ENCODE measurements at places on chromosomes 4 and X. TPM values are rescaled to one million over a fixed set of nuclear protein-coding genes. Genes with fewer than 3 reads are reported as not detected.

DNA sequence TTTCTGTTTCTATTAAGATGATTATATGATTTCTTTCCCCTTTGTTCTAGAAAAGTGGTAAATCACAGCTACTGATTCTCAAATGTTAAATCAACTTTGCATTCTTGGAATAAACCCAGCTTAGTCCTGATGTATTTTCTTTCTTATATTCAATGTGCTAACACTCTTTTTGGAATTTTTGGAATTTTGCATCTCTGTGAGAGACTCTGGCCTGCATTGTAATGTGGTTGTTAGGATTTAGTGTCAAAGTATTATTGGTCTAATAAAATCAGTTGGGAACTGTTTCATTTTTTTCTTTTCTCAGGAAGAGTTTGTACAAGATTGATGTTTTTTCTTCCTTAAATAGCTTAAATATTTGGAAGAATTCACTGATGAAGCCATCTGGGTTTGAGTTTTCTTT lies 109.6 kb downstream of the KIT start:
- DNase-seq: no peak
- no peaks in the 10 kb centered on the region for H3K36me3 ChIP-seq
- no peak overlapping the region for H3K27ac ChIP-seq
- no peak overlapping the region for H3K4me3 ChIP-seq
- H3K27me3 ChIP-seq: no peaks in the 10 kb centered on the region
- H3K4me1 ChIP-seq: no peaks in the 10 kb centered on the region

GRCh38 chrX:117990438-117990837 lies 126.2 kb downstream of the KLHL13 start:
- no peak for DNase-seq
- H3K27me3 ChIP-seq: no peaks in the 10 kb centered on the region
- no peaks in the 10 kb centered on the region for H3K4me1 ChIP-seq
- no peak overlapping the region for H3K4me3 ChIP-seq
- H3K36me3 ChIP-seq: no peaks in the 10 kb centered on the region

- no peaks in the 10 kb centered on the region for H3K36me3 ChIP-seq
- H3K27me3 ChIP-seq: peaks cover 6% of the 10 kb centered on the region
- peaks cover 2% of the 10 kb centered on the region for H3K4me1 ChIP-seq
- peak; percentile 42 for DNase-seq
- H3K4me3 ChIP-seq: no peak overlapping the region
These were observed 94.2 kb downstream of the MAOA start for GRCh38 chrX:43750248-43750676.

Gene RASGEF1B
- 15.0 TPM for total RNA-seq

- no peak overlapping the region for H3K27ac ChIP-seq
- H3K27me3 ChIP-seq: no peaks in the 10 kb centered on the region
- DNase-seq: no peak
These were observed 1.2 kb upstream of the XK start for GRCh38 chrX:37684426-37684825.

- no peaks in the 10 kb centered on the region for H3K36me3 ChIP-seq
- no peak for DNase-seq
- H3K27me3 ChIP-seq: no peaks in the 10 kb centered on the region
- H3K4me3 ChIP-seq: no peak overlapping the region
These were observed 40.5 kb upstream of the NKX1-1 start for GRCh38 chr4:1446502-1447386.

- H3K4me1 ChIP-seq: no peaks in the 10 kb centered on the region
- no peak overlapping the region for H3K27ac ChIP-seq
- H3K36me3 ChIP-seq: no peaks in the 10 kb centered on the region
- H3K27me3 ChIP-seq: no peaks in the 10 kb centered on the region
- DNase-seq: no peak
These were observed 5.5 kb upstream of the TLR10 start for GRCh38 chr4:38788317-38788716.

Gene DIPK2B
- 25.2 TPM for total RNA-seq

GRCh38 chrX:126393284-126393683 lies 159.3 kb downstream of the DCAF12L1 start:
- no peak for DNase-seq
- no peaks in the 10 kb centered on the region for H3K36me3 ChIP-seq
- H3K4me1 ChIP-seq: no peaks in the 10 kb centered on the region
- H3K27me3 ChIP-seq: no peaks in the 10 kb centered on the region

Gene ADH6
- 10.2 TPM for total RNA-seq

DNA sequence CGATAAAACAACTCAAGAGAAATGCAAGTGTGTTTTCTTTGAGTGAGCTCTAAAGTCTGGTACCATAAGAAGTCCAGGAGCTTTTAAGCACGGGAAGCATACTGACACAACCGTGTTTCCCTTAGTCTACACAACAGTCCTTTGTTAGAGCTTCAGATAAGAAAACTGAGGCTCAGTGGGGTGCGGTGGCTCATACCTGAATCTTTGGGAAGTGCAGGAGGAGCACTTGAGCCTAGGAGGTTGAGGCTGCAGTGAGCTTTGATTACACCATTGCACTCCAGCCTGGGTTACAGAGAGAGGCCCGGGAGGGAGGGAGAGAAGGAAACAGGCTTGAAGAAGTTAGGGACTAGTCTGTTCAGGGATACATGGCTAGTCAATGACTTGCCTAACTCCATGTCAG lies 21.9 kb downstream of the LEF1 start:
- no peak overlapping the region for H3K27ac ChIP-seq
- no peak overlapping the region for H3K4me3 ChIP-seq
- DNase-seq: no peak
- no peaks in the 10 kb centered on the region for H3K4me1 ChIP-seq

GRCh38 chr4:128604840-128605239 lies 204.7 kb upstream of the JADE1 start:
- no peak overlapping the region for H3K27ac ChIP-seq
- DNase-seq: no peak
- no peaks in the 10 kb centered on the region for H3K27me3 ChIP-seq
- peaks cover 38% of the 10 kb centered on the region for H3K4me1 ChIP-seq
- H3K36me3 ChIP-seq: no peaks in the 10 kb centered on the region

- peak; percentile 13 for DNase-seq
- no peak overlapping the region for H3K27ac ChIP-seq
- no peaks in the 10 kb centered on the region for H3K36me3 ChIP-seq
- no peaks in the 10 kb centered on the region for H3K4me1 ChIP-seq
These were observed 117.3 kb downstream of the CPZ start for GRCh38 chr4:8709729-8710360.

- H3K4me1 ChIP-seq: no peaks in the 10 kb centered on the region
- H3K36me3 ChIP-seq: no peaks in the 10 kb centered on the region
- DNase-seq: no peak
- H3K27me3 ChIP-seq: no peaks in the 10 kb centered on the region
These were observed 98.8 kb upstream of the EGFL6 start for GRCh38 chrX:13470685-13470977.

DNA sequence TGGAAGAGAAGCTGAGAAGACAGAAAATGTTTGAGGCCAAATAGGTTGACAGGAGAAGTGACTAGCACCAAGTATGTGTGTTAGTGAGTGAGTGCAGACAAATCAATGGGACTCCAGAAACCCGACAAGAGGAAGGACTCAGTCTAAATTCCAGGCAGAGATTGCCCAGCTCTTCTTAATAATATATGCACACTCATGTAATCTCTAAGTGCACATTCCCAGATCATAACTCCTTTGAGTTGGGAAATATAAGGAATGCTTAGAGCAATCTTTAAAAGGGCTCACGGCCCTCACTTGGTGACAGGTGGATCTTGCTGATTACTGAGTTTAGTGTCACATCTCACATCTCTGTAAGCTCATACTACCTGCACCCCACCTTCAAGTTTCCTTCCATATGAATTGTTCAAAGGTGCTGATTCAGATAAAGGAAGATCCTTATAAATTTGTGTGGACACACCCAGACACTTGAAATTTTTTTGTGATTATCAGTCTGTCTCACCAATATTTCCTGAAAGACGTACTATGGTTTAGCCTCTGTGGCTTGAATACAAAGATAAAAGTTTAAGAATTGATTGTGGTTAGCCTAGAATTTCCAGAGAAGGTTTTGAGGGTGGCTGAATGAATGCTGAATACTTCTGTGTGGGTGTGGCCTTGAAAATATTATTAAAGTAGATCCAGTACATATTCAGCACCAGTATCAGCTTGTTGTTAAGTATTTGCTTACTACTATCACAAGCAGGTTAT lies 205.1 kb upstream of the UGT8 start:
- no peak overlapping the region for H3K4me3 ChIP-seq
- no peaks in the 10 kb centered on the region for H3K27me3 ChIP-seq
- no peak for DNase-seq
- no peaks in the 10 kb centered on the region for H3K4me1 ChIP-seq
- no peaks in the 10 kb centered on the region for H3K36me3 ChIP-seq

- no peak overlapping the region for H3K4me3 ChIP-seq
- peak; percentile 90 for DNase-seq
These were observed 27.3 kb upstream of the SORBS2 start for GRCh38 chr4:185839194-185839712.

DNA sequence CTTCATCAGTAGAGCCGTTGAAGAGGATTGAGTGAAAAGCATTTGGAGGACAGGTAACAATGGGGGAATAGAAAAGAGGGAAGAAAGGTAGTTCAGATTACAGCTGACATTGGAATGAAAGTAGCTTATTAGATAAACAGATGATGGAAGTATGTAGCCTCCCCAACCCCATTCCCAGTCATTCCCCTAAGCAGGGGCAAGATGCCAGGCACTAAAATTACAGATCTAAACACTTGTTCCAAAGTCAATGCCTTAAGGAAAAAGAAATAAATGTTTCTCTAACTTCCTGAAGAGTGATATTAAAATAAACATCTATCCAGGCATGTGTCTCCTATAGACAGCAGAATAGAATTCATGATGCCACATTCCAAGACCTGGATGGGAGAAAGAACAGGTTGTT lies 350.8 kb downstream of the PDGFC start:
- H3K27me3 ChIP-seq: no peaks in the 10 kb centered on the region
- H3K4me3 ChIP-seq: no peak overlapping the region
- no peak overlapping the region for H3K27ac ChIP-seq
- H3K4me1 ChIP-seq: no peaks in the 10 kb centered on the region

Gene GPAT3
- 11.4 TPM for total RNA-seq

Gene DOCK11
- 49.5 TPM for total RNA-seq

- no peak overlapping the region for H3K4me3 ChIP-seq
- H3K36me3 ChIP-seq: no peaks in the 10 kb centered on the region
- H3K27ac ChIP-seq: no peak overlapping the region
- H3K4me1 ChIP-seq: no peaks in the 10 kb centered on the region
- no peaks in the 10 kb centered on the region for H3K27me3 ChIP-seq
- DNase-seq: peak; percentile 82
These were observed 66.0 kb downstream of the TBL1X start for GRCh38 chrX:9530848-9531274.

- no peaks in the 10 kb centered on the region for H3K36me3 ChIP-seq
- no peaks in the 10 kb centered on the region for H3K4me1 ChIP-seq
- no peak overlapping the region for H3K27ac ChIP-seq
- H3K4me3 ChIP-seq: no peak overlapping the region
- no peak for DNase-seq
These were observed 1180.2 kb downstream of the FAM133A start for GRCh38 chrX:94854251-94854650.

GRCh38 chr4:121707344-121707743 lies 10.6 kb upstream of the ANXA5 start:
- DNase-seq: no peak
- H3K4me3 ChIP-seq: no peak overlapping the region
- no peak overlapping the region for H3K27ac ChIP-seq
- no peaks in the 10 kb centered on the region for H3K27me3 ChIP-seq
- H3K36me3 ChIP-seq: no peaks in the 10 kb centered on the region

DNA sequence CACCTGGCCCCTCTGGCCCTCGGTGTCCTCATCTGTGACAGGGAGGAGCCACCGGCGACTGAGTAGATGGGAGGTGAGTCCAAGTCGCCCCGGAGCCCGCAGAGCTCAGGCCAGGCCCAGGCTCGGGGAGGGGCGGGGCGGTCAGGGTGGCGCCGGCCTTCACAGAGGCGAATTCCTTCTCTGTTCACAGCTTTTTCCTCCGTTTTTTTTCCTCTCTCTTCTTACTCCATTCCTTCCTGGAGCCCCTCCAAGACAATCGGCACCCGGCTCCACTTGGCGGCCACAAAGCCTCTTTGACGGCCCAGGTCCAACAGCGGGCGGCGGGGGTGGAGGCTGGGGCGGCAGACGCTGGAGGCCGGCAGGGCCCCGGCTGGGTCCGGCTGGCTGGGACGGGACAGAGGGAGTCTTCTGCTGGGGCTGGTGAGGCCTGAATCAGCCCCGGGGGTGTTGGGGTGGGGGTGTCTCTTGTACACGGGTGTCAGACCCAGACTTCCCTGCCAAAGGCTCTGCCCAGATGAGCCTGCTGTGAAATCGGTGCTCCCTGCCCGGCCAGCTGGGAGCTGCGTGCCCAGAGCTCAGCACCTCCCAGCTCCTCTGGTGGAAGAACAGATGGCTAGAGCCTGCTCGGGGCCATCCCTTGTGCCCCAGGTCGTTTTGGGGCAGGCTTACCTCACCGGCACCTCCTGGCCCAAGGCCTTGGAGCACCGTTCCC lies 22.6 kb downstream of the FGFRL1 start:
- H3K36me3 ChIP-seq: no peaks in the 10 kb centered on the region
- H3K4me3 ChIP-seq: no peak overlapping the region
- no peaks in the 10 kb centered on the region for H3K4me1 ChIP-seq
- DNase-seq: no peak

DNA sequence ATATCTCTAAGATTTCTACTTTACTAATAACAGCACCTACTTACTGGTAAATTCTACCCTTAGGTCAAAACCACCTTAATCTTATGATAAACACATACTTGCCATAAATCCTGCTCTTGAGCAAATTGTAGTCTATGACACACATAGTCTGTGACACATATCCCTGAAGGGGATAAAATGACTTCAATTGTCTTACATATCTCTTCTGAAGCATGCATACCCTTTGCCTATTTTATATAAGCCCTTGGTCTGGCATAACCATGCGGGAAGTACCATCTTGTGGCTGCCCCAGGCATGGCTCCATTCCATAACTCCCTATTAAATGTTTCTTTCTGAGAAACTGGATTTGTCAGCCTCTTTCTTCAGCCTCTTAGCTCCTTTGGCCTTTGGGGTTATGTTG lies 248.9 kb downstream of the SLC7A11 start:
- H3K27me3 ChIP-seq: no peaks in the 10 kb centered on the region
- no peak overlapping the region for H3K4me3 ChIP-seq
- H3K36me3 ChIP-seq: no peaks in the 10 kb centered on the region
- no peaks in the 10 kb centered on the region for H3K4me1 ChIP-seq

DNA sequence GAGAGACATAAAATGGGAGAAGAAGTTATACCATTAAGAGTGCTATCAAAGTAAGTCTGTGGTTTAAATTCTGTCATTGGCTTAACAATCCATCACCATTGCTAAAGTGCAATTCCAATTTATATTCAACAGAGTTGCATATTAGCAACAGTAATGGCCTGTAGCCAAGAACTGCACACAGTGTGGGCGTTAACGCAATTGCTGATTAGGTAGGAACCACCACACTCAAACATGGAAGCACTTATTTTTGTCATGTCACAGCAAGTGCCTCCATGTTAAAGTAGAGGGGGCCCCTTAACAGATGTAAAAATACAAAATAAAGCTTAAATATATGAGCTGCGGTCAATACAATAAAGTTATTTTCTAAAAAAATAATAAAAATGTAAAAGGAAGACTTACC lies 10.8 kb downstream of the LARP7 start:
- no peaks in the 10 kb centered on the region for H3K4me1 ChIP-seq
- H3K4me3 ChIP-seq: no peak overlapping the region
- no peaks in the 10 kb centered on the region for H3K27me3 ChIP-seq
- H3K27ac ChIP-seq: no peak overlapping the region
